ENCODE measurements at places on chromosomes 6 and 20.

DNA sequence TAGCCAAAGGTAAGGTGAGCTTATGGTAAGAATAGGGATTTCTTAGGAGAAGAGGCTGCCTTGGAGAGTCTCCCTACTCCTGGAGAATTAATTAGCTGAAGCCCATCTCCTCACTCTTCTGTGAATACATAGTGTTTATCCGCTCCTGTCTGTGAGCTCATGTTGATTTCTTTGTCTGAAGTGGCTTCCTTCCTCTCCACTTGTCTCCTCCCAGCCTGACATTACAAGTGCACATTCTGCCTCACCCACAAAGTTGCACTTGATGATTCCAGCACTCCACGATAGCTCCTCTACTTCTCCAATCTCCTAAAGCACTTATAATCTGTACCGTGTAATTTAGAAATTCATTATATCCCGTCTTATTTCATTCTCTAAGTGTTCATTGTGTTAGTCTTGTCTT, 287.2 kb downstream of the QKI start:
- no peak for DNase-seq

DNA sequence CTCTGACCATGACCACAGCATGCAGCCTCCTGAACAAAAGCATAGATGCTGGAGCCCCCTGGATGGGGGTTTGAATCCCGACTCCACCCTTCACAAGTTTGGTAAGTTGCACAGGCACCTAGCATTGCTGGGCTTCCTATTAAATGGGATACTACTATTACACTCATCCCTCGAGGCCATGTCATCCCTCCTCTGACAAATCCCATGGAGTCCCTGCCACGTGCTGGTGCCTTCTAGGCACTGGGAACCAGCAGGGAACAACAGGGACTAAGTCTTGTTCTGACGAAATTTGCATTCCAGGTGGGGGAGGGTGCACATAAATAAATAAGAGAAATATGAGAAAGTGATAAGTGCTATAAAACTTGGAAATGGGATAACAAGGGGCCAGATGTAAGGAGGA, 15.3 kb upstream of the SIRPA start:
- DNase-seq, result no peak

DNA sequence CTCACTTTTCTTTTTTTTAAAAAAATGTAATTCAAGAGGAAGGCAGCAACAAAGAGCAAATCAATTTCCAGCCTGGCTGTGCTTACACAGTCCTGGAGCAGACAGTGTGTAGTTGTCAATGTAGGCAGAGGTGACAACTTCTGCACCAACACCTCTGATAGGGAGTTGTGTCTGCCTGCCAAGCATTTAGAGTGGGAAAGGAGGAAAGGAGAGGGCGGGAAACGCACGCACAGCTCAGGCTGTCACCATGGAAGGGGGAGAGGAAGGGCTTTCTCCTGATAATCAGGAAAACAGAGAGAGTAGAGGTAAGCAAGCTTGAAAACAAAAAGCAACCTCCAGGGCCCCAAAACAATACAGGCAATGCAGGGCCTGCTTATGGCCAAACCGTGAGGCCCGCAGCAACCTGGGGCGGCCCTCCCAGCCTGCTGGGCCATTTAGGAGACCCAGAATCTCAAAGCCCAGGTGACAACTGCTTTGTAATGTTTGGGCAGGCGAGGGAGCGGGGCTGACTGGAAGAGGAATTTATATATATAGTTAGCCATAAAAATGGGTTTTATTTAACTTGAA, 41.5 kb upstream of the GFOD1 start:
- DNase-seq, result no peak

- DNase-seq, result no peak
These were observed 15.4 kb upstream of the L3MBTL1 start for GRCh38 chr20:43492101-43492500.

DNA sequence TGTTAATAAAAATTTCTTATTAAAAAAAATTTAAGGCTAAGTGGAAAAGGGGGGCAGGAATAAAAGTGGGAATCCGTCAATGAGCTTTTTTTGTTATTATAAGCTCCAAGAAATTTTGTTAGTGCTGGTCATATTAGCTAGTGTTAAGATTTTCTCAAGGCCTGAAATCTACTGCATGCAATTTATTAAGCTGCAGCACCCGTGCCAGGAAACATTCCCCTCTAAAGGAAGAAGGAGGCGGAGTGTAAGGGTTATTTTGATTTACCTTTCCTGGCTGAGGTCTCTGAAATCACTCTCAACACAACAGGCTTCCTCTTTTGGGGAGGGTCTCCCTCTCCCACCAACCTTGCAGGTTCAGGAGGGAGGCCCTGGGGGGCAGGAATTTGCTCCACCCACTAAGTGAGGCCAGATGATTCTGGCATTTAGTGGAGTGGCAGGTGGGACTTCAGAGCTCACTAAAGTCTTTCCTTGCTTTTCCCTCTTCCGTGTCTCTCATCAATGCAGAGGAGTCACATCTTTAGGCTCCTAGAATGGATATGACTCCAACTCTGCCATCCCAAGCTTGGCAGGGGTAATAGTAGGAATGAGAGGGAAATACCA, 168.8 kb downstream of the BCAS1 start:
- DNase-seq, result no peak

- no peak for DNase-seq
These were observed 218.8 kb upstream of the FLRT3 start for GRCh38 chr20:14556206-14556605.

GRCh38 chr6:142903812-142904211, 41.2 kb downstream of the HIVEP2 start:
- no peak for DNase-seq

DNA sequence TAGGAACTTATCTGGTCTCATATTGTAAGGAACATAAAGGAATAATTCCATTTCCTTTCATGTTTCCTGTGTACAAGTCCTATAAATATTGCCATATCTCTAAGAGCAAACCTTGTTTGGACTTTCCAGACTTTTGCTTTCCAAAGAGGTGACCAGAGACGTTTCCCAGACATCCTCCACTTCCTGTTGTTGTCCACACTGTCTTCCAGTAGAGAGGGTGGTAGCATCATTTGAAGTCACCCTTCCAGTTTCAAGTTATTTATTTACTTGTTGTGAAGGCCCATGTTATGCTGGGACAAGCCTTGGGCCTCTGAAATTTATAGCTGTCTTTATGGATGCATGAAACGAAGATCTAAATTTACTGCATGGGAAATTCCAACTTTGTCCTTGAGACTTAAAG, 10.6 kb upstream of the TGM3 start:
- DNase-seq, result no peak

GRCh38 chr6:45375449-45375848, 2.3 kb downstream of the SUPT3H start:
- no peak for DNase-seq

DNA sequence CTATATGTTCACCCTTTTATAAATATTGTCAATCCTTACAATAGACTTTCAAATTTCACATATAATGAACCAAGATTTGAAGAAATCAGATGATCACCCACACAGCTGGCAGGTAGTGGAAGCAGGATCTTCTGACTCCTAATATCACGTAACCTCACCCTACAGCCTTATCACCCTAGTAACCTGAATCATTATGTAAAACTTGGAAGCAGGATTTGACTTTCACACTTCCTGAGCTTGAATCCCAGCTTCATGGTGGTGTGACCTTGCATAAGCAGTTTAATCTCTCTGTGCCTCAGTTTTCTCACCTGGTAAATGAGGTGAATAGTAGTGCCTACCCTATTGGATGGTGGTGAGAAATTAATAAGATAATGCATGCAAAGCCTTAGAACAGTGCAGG, 16.4 kb downstream of the SPTLC3 start:
- DNase-seq, result no peak

DNA sequence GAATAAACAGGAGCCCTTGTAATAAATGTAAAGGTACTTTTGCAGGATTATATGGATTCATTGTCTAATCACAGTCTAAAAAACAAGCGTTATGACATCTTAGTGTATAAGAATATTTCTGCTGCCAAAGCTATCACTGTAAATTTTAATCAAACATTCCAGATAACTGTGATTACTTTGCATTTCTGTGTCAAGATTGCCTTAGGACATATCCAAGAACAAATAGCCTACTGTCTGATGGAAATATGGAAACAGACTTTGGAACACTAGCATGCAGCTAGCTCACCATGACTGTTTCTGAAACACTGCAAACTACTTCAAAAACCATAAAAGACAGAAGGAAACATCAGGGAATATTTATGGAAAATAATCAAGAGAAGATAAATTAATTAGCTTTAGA, 248.7 kb upstream of the ASCC3 start:
- DNase-seq, result no peak

DNA sequence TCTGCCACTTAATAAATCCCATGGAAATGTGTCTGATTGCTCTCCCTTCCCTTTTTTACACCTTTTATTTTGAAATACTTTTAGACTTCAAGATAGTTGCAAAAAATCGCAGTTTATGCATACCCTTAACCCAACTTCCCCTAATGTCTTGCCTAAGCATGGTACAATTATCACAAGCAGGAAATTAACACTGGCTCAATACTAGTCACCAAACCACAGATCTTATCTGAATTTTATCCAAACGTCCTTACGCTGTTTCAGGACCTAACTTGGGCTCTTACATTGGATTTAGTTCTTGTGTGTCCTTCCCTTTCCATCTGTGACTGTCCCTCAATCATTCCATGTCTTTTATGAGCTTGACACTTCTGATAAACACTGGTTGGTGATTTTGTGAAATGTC, 146.3 kb downstream of the ZNF217 start:
- DNase-seq, result no peak

DNA sequence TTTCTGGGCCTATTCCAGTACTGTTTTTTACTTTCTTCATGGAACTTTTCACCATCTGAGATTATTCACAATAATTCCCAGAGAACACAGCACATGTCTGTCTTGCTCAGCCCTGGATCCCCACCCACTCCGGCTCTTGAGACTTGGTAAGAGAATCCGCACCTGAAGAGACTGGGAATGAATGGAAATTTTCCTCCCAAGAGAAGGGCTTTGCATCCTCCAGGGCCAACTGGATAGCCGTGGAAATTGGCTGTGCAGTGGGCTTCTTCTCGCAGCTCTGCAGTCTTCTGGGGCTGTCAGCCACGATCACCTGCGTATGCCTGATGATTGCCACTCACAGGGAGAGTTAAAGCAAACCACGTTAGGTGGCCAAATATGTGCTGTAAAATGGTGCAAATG, 159.1 kb downstream of the THBS2 start:
- no peak for DNase-seq

DNA sequence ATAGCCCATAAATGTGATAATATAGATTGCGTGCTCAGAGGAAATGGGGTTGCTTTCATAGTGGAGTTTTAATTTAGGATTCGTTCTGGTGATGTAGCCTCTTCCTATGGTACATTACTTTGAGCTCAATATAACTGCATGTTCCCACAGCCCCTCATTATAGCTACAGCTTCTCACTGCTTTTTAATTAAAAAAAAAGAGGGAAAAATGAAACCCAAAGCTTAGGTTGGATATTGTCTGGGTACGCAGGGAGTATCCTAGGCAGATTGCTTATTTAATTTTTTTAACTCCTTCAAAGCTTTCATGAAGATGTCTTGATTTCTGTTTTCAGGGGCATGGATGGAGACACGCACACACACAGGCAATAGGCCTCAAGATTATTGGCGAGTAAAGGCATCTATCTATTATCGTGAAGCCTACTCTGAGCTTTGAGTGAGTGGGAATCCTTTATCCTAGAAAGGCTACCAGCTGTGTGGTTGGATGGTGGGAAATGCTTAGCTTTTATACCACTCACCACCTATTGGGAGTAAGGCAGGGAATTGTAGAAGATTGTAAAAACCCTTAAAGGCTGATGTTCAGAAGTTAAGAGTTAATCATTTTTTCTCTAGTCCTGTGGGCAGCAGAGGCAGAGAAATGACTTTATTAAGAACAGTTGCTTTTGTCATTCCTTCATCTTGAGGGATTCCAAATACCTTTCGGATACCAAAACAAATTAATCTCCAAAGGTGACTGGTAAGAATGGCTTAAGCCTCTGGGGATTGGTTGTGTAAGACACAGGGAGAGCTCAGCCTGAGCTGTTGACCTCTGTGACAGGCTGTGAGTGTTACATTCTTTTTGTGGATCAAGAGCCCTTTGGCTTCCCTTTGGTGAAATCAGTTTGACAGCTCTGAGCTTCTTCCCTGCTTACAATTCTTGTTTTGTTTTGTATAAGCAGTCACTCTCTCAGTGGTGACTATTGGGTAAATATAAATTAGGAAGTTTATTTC, 33.4 kb downstream of the CTNNBL1 start:
- DNase-seq, result no peak

DNA sequence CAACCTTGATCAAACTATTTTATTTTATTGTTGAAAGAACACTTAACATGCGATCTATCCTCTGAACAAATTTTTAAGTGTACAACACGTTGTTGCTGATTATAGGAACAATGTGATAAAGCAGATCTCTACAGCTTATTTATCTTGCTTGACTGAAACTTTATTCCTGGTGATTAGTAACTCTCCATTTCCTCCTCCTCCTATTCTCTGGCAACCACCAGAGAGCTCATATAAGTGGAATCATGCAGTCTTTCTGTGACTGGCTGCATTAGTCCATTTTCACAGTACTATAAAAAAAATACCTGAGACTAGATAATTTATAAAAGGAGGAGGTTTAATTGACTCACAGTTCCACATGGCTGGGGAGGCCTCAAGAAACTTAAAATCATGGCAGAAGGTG, 218.1 kb downstream of the LRFN2 start:
- no peak for DNase-seq

DNA sequence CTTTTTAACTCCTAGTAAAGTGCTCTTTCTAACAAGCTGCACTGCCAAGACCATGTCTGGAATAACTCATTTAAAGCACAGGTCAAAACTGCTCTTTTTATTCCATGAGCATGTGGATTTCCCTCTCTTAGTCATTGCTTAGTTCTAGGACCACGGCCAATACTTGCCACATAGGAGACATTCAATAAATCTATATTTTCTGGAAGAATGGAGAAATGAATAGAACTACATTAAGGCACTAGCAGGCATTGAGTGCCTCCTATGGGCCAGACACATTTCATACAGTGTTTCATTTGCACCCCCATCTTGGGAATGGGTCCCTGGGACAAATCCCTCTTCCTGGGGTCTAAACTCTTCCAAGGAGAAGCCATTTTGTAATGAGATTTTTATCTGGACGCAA, 552.8 kb upstream of the CITED2 start:
- no peak for DNase-seq

GRCh38 chr6:79307321-79308036, 73.0 kb upstream of the HMGN3 start:
- DNase-seq, result no peak

- no peak for DNase-seq
These were observed 506.3 kb downstream of the TENT5A start for GRCh38 chr6:81246200-81246599.

DNA sequence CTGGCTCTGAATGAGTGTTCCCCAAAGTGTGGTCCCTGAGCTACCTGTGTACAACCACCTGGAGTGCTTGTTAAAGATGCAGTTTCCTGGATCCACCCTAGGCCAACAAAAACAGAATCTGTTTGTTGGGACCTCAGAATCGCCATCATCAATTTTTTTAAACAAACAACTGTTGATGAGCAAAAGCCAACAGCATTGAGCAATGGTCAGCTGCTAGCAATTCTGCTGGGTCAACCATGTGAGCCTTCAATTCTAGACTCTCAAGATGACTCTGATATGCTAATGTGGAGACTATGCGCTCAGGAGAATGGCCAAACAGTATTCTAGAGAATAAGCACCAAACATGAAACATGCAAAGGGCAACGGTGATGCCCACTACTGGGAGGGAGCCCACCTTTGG, 64.4 kb upstream of the IYD start:
- no peak for DNase-seq

- DNase-seq, result no peak
These were observed 77.7 kb downstream of the MBOAT1 start for GRCh38 chr6:20134613-20135012.

- no peak for DNase-seq
These were observed 159.1 kb downstream of the QKI start for GRCh38 chr6:163573503-163574179.

All from left hindlimb (tissue), 1 donor.